Stimulated activated CD8-positive, alpha-beta memory T cell treated with anti-CD3 and anti-CD28 coated beads, Interleukin-15, amount 100 ng/mL, for 1 hour (primary cell): ENCODE measurements at places on chromosomes 6 and 20.

DNA sequence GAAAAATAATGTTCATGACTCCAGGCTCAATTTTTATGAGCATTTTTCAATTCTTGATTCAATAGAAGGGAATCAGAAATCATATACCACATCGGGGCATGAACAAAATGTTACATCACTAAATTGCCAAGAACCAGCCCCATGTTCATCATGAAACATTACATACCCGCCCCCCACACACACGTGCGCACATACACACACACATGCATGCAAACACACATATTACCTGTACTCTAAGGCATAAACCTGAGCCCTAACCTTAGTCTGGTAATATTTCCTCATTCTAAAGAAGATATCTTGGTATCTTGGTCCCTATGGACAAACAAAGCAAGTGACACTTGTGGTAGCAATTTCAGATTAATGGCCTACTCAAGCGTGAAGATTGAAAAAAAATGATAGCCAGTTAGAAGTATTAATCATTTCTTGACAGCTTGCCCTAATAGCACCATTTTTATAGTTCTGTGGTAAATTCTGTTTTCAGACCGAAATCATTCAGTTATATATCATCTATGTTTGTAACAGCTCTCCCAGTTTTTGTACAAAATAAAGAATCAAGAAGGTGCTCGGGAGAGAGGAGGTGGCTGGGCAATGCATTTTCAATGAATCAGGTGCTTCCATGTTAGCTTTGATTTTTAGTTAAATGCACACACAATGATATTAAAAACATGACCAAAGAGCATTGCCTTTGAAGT is 95.4 kb upstream of the DOK5 start:
- DNase-seq = no peak

DNA sequence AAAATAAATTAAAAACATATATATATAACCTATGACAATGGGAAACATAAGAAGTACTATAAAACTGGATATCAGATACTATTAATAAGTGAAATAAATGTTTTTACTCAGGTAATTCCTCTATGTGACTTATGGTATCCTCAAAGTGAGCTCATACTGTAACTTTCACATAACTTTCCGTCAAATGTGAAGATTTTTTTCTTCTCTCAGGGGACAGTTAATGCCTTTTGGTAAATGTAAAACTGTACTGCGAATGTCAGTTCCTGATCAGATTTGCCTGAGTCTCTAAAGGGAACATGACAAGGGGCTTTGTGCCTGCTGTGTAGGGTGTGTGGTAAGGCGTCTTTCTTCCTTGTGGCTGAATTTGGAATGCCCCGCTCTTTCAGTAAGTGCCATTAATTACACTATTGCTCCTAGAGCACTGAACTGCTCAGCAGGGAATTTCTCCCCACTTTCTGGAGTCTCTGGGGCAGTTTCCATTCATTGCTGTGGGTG is 271.8 kb downstream of the PRL start:
- DNase-seq = no peak

GRCh38 chr6:134636186-134636799 is 313.6 kb downstream of the ALDH8A1 start:
- no peak for DNase-seq

GRCh38 chr6:155024391-155025027 is 29.4 kb downstream of the TIAM2 start:
- no peak for DNase-seq

DNA sequence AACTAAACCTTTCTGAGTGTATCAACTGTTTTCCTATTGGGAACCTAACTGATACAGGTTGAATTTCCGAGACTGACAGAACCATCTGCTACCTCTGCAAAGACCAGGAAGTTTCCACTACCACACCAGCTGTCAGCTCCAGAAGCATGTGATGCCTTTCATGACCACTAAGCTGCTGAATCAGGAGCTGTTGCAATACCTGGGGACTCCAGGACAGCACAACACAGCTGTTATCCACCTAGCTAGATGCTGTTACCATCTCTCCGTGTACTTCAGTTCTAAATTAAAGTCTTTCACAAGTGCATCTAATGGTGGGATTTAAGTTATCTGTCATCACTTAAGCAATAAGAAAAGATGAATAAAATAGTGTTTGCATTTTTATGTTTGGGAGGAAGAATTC is 158.2 kb upstream of the IMPG1 start:
- DNase-seq = no peak

- DNase-seq = no peak
Measured at GRCh38 chr20:25543068-25543467, 42.3 kb downstream of the NINL start.

DNA sequence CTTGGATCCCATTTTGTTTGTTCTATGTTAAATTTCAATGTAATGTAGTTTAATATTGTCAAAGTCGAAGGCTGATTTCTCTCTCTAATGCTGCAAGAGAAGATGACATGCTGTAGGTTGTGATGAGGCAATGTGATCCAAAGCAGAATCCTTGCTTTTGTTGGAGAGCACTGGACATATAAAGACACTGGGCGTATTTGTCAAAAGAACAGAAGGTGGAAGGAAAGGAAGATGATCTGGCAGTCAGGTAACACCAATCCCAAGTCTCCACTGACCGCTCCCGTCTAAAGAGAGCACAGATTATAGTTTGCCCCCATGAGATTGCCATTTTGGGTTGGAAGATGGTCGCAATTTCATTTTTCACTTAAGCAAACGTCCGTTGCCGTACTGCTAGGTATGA is 935 bp upstream of the RFX6 start:
- DNase-seq = no peak
